Urinary bladder (tissue), 4 donors: ENCODE measurements at places on chromosomes 1 and 21. TPM values are rescaled to one million over a fixed set of nuclear protein-coding genes. Genes with fewer than 3 reads are reported as not detected.
A peak's percentile ranks its signal among the peaks of the same experiment; 100 is the strongest.

GRCh38 chr1:89200663-89201062 lies 1.9 kb upstream of the GBP4 start:
- no peak for DNase-seq

DNA sequence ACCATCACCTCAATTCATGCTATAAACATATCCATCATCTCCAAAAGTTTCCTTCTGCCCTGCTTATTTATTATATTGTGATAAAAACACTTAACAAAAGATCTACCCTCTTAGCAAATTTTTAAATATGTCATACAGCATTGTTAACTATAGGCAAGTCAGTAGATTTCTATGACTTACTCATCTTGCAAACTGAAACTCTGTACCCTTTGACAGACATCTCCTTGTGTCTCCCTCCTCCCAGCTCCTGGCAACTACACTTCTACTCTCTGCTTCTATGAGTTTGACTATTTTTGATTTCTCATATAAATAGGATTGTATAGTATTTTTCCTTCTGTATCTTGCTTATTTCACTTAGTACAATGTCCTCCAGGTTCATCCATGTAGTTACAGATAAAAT lies 174.8 kb downstream of the TNFSF18 start:
- DNase-seq: no peak

DNA sequence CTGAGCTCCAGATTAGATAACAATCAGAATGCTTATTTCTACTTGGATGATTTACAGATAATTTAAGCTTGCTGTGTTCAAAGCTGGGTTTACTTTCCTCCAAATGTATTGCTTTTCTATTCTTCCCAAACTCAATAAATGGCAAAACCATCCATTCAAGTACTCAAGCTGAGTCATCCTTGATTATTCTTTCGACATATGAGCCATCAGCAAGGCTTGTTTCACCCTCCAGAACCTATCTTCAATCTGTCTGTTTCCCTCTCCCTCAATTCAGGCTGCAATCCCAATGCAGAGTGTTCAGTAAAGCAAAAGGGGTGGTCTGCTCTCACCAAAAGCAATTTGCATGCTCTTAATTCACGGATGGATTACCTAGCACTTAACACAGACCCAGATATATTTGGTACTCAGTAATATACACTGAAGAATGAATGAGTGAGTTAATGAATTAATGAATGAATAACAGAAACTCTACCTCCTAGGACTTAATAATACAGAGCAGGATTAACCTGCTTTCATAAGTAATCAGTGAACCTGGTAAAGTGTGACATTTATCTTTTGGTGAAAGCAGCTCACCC lies 41.9 kb downstream of the DDR2 start:
- no peak for DNase-seq

GRCh38 chr1:206863266-206863665 lies 2.2 kb upstream of the IL20 start:
- no peak for DNase-seq

The NGF gene
- polyA plus RNA-seq: 8.0 TPM

The RASAL2 gene
- polyA plus RNA-seq: 8.8 TPM

GRCh38 chr1:26020330-26020768 lies 1.2 kb upstream of the EXTL1 start:
- no peak for DNase-seq

The RAB3B gene
- 0.44 TPM for polyA plus RNA-seq

The OR11L1 gene
- not detected for polyA plus RNA-seq

- no peak for DNase-seq
Measured at GRCh38 chr1:75616436-75617433, 5.8 kb upstream of the SLC44A5 start.

The TPTE gene
- polyA plus RNA-seq: not detected

GRCh38 chr1:44294588-44295007 lies 60.5 kb downstream of the ERI3 start:
- no peak for DNase-seq

GRCh38 chr1:213987927-213988506 lies at the start of gene PROX1:
Gene PROX1 (plus strand): TSS chr1:213987973. CDS start chr1:213996536, 8,563 bp downstream.
- no peak for DNase-seq

The OR6N1 gene
- polyA plus RNA-seq: not detected

The ARTN gene
- 2.4 TPM for polyA plus RNA-seq

The P3R3URF gene
- polyA plus RNA-seq: not detected

DNA sequence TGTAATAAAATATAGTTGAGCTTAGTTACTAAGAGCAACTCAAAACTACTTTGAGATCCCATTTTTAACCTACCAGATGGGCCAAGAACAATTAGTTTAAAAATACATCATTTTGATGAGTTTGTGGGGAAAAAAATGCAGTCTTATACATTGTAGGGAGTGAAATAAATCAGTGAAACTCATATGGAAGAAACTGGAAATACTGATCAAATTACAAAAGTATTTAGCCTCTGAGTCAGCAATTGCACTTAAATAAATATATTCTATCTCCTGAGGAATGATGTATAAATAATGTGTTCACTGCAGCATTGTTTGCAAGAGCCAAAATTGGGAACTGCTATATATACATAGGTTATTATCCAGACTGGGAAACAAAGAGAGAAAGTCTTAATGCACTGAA lies 4.6 kb upstream of the SMCP start:
- peak; percentile 10 for DNase-seq
